ENCODE measurements at places on chromosomes 6 and 20.

DNA sequence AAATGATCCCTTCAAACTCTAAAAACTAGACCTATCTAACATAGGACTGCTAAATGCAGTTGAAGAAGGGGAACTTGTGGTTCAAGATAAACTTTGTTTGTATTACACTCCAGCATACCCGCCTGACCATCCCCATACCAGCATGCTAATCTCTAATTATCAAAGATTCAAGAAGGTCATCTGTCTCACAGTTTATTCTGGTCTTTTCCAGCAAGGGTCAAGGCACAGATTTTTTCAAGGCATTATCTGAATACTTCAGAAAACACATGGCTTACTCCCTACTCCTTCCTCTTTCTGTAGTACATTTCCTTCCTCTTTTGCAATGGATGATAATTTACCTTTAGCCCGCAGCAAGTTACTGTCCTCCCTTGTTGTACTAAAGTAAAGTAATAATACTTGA, 174.1 kb downstream of the PKHD1 start:
- no peak for DNase-seq

- peak; percentile 50 for DNase-seq
Observed at GRCh38 chr20:64079273-64080012, at the start of gene RGS19. Gene RGS19 (minus strand): TSS chr20:64079518. CDS start chr20:64076886, 2,632 bp downstream.

DNA sequence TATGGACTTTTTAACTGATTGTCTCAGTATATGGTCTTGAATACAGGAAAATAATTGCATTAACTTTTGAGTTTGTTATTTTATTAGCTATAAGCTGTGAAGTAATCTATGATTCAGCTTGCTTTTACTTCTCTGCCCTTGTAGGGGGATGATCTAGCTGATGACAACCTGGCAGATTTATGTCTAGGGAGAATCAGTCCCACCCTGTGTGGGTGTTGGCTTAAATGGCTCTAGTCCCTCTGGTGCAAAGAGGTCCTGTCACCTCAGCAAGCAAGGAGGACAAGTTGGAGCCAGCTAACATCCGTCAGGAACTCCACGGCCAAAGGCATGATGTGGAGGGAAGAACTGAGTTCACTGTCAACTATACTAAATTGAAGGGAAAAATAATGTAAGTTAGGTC, 495.3 kb downstream of the BMP2 start:
- DNase-seq = no peak

DNA sequence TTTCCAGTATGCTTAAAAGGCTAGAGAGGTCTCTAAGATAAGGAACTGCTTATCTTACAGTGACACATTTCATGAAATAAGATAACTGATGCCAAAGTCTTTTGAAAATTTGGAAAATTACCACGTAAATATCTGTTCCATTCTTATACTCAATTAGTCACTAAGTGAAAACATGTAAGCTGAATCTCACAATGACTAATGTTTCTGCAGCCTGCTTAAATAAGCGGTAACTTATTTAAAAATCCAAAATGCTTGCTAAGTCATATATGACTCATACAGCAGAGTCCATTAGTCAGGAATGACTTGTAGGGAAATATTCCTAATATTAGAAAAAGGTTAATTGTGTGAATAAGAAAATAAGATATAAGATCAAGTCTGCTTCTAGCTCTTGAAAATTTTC, 27.8 kb upstream of the LGSN start:
- no peak for DNase-seq

GRCh38 chr6:75203721-75204120, 2.1 kb downstream of the COL12A1 start:
- DNase-seq = no peak

- no peak for DNase-seq
Observed at GRCh38 chr20:475463-476357, 13.4 kb upstream of the TBC1D20 start.

DNA sequence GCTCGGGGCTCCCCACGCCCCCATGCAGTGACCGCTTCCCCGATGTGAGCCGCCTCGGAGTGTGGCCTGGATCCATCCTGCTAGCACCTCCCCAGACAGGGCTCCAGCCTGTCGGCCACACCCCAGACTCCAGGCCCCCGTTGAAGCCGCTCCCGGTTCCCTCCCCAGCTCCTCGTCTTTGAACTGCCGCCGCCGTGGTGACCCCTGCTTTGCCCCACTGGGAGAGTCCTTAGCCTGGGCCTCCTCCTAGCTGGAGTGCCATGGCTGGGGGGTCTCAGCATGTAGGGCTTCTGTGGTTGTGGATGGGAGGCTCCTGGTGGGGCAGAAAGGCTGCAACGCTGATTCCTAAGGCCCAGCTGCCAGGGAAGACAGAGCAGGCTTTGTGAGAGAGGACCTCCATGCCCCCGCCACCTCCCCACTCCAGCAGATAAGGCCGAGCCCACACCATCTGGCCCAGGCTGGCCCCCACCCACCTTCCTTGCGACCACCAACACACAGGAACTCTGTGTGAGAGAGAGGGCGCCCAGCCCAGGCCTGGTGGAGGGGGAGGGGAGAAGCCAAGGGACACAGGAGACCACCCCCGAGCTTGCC, 11.4 kb downstream of the FOXS1 start:
- DNase-seq = no peak

DNA sequence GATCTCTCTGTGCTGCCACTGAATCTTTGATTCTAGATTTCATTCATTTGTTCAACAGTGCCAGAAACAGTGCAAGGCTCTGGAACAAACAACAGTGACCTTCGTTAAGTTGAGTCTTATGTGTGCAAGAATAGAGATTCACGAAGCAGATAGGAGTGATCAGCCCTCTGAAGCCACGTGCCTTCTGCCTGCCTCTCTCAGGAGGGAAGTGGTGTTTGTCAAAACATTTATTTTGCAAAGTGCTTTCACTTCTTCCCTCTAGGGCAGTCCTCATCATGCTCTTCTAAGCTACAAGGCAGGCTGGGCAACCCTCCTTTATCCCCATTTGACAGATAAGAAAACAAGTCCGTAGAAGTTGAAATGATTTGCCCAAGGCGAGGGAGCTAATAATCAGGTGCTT, 204.3 kb downstream of the TFAP2C start:
- DNase-seq = no peak

DNA sequence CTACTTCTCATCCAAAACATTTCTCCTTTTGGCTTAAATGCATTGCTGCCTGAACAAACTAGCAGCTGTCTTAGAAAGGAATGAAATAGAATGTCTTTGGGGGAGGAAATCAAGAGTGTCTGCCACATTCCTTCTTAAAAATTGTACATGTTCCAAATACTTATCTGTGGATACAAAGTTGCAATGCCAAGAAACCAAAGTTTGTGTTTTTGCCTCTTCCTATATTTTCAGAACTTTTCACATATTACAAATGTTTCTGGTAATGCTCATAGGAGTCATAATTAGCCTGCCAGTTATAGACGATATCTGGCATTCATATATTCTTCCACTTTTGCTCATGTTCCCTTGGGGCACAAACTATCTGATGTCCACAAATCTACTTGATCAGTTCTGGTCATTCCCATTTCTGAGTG, 165.5 kb upstream of the BMP5 start:
- no peak for DNase-seq

- no peak for DNase-seq
Observed at GRCh38 chr20:51610111-51610510, 67.6 kb upstream of the NFATC2 start.

GRCh38 chr6:3385660-3386151, 71.1 kb downstream of the SLC22A23 start:
- no peak for DNase-seq

DNA sequence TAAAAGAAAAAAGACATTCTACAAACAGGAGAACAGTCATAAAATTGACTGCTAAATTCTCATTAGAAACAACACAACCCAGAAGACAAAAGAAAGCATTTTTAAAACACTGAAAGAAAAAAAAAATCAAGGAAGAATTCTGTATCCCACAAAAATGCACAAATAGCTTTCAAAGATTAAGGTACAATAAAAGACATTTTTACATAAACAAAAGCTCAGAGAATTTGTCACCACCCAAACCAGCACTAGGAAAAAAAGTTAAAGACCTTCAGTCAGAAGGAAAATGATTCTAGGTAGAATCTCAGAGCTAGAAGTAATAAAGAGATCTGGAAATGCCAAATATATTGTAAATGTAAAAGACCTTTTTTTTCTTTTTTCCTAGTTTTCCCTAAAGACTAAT, 252.4 kb downstream of the CLIC5 start:
- no peak for DNase-seq

GRCh38 chr20:25090492-25091429, 8.8 kb upstream of the VSX1 start:
- no peak for DNase-seq

- no peak for DNase-seq
Observed at GRCh38 chr6:151813858-151814257, 6.4 kb downstream of the ESR1 start.

DNA sequence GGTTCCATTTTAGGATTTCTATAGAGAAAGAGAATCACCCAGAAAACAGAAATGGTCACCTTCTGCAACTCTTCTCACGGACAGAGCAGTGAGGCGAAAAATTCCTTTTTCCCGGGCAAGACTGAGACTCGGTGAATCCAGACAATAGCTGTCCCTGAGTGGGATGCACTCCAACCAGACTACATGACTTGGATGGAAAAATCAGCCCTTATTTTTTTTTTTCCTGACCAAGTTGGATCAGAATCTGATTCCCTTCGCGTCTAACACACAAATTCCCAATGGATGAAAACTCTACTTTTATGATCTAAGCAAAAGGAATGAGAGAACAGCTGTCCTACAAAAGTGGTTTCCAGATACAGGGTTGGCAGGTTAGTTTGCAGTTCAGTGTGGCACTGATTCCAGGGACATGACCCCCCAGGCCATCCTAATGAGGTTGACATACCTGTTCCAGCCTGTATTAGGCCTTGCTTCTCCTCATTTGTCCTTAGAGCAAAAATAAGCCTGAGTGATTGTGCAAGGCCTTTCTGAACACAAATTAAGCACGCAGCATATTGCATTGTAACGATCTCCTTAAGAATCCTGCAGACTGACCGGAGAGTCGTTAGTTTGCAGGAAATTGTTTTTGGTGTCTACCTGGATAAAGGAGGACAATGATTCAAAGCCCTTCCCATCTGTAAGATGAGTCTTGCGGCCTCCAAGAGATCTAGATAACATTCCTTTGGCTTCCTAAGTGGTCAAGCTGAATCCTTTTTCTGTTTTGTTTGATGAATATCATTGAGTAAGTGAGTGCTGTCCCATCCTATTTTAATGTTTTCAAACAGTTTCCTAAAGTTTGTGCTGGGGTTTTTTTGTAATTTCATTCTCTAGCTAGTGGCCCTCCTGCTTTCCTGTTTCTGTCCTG, 1.5 kb upstream of the NEDD9 start:
- DNase-seq = no peak

DNA sequence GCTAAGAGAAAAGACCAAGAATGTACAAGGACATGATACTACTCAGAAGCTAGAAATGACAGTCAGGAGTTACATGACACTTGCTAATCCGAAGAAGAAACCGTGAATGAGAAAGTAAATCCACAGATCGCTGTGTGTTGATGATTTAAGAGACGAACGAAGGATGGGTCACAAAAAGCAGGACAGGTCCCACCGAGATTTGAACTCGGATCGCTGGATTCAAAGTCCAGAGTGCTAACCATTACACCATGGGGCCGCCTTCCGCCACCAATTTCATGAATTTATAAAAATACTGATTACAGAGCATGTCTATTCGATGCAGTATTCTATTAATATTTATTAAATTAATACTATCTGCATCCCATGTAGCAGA, 54.0 kb upstream of the BTN3A2 start:
- DNase-seq = no peak

- DNase-seq = no peak
Observed at GRCh38 chr6:105646391-105646867, 243.5 kb upstream of the PREP start.

DNA sequence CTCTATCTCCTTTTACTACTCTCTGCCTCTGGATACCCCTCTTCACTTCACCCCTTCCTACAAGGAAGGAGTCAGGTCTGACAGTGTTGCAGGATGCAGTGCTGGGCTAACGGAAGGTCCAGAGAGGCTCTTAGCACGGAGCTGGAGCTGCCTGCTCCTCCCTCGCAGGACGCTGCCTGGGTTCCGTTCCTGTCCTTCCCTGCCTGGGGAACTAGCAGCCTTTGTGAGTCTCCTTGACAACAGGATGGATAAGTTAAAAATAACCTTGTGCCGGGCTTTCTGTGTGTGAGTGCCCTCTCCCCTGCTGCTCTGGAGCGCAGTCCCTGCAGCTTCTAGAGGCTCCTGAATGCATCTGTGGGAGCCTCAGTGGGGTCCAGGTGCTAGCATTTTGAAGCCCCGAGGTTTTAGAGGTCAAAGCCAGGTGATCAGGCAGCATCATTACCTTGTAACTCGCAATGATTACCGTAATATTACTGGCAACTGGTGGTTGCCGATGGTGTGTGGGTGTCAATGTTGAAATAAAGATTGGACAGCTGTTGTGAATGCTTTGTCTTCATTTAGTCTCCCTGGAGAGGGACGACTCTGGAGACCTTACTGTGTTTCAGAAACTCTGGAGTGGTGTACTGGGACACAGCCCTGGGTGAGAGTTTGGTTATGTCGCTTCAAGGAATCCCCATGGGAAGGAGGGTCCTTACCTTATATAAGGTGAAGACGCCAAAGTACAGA, 44.4 kb downstream of the CDS2 start:
- peak; percentile 15 for DNase-seq

DNA sequence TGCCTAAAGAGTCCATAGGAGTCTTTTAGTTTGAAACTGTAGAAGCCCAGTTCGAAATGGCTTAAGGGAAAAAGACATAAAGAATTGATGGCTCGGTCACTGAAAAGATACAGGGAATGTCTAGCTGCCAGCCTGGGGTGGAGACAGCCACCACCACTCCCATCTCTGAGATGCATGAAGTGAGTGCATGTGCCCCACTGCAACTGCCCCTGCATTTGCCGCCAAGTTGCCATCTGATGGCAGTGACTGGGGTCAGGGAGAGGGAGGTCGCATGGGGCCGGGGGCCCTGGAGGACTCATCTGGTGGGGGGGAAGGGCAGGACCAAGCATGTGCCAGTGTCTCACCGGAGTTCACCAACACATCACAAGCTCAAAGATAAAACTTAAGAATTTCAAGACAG, 385.8 kb upstream of the SULF2 start:
- DNase-seq = no peak

DNA sequence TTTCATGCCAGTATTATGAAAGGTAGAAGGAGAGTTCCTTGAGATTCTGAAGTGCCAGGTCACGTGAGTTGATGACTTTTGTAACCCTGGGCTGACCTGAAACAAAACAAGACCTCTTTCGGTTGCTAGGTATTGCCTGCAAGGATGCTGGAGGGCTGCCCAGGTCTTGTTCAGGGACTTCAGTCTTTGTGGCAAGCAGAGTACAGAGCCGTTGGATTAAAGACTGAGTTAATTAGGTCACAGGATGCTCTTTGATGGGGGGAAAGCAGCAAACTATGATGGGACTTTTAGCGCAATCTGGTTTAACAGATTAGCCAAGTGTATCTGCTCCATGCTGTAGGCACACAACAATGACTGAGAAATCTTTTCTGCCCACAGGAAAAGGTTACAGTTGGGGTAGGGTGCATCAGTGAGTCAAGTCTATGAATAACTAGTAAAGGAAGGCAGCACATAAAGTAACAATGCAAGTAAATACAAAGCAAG, 12.8 kb upstream of the ELOVL5 start:
- no peak for DNase-seq

DNA sequence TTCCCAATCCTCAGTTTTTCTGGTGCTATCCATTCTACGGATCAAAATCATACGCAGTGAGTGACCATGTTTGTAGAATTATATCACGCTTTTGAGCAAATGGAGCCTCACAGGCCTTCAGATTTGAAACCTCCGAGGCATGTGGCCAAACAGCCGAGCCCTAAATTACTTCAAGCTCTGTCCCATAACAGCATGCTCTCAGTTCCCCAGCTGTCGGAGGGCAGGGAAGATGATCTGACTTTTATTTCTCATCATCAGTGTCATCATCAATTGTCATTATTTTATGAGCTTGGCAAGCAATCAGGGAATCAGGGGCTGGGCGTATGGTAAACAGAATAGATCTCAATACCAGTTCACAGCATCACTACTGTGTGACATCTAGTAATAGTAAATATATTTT, 73.2 kb downstream of the PSMG4 start:
- no peak for DNase-seq
